Bone marrow (tissue), 2 donors: ENCODE measurements at places on chromosomes 1 and 21.

- no peak for DNase-seq
These were observed 117.7 kb upstream of the ETS2 start for GRCh38 chr21:38688068-38688467.

- DNase-seq = no peak
These were observed 2.7 kb downstream of the THBS3 start for GRCh38 chr1:155205035-155205434.

DNA sequence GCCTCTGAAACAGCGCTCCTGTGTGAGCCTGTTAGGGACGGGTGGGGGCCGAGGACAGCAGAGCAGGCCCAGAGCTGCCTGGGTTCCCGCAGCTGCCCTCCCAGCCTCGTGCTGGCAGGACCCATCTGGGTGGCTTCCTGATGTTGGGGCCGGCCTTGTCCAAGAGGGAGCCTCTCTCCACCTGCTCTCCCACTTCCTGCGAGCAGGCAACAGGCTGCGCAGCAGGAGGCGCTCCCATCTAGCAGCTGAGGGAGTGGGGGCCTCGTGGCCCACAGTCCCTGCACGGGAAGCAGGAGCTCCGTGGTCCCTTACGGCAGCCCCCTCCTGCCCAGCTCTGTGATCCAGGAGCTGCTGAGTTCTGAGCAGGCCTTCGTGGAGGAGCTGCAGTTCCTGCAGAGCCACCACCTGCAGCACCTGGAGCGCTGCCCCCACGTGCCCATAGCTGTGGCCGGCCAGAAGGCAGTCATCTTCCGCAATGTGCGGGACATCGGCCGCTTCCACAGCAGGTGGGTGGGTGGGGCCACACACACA is 68.0 kb downstream of the TRIM11 start:
- DNase-seq = no peak

DNA sequence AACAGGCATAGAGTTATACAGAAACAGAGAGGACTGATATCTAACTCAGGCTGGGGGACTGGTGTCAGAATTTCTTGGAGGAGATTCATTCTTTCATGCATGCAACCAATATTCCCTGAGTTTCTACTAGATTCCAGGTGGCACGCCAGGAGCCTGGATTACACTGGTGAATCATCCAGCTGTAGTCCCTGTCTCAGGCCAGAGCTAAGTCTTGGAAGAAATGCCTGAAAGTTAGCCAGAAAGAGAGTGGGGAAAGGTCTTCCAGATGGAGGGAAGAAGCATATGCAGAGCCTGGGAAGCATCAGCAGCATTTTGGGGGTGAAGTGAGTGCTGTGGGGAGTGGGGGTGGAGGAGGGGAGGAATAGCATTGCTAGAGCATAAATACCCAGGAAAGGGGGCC is 239.1 kb downstream of the OMA1 start:
- no peak for DNase-seq

DNA sequence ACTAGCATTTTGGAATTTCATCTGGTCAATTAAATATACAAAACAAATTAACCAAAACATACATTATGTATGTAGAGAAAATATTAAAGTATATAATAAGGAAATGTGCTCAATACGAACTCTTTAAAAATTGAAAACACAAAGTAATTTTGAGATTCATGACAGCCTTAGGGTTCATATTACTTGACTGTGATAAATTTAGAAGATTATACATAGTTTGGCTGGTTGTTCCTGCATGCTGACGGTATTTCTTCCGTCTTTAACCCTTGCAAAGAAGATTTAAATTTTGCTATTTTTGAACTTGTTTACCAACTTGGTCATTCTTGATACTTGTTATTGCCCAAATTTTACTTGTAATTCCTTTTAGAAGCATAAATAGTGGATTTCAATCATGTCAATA is 298.2 kb downstream of the NFIA start:
- DNase-seq = no peak

- DNase-seq = no peak
These were observed 10.4 kb downstream of the FGR start for GRCh38 chr1:27624467-27625178.

DNA sequence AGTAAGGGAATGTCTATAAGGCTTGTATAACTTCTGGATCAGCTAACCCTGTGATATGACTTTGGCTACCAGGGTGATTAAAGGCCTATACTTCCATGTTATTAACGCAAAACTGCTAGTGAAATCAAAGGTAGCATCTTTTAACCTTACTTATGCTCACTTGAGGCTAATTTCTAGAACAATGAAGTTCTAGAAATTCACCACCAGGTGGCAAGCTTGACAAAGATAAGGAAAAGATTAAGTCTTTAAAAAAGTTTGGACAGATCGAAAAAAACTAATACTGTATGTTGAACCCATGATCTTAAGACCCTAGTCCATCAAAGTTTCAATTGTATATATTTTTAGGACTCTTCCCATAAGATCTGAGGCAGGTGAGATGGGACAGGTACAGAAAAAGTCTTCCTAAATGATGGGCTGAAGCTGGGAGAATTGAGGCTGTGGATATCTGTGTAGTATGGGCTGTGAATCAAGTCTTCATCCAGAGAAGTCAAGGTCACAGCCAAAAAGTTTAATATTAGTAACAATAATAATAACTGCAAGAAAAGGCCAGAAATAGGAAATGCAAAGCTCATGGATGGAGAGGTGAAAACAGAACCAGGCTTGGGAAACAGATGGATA is 18.8 kb downstream of the KYAT3 start:
- DNase-seq = peak; percentile 49

- no peak for DNase-seq
These were observed 41.0 kb downstream of the DEGS1 start for GRCh38 chr1:224223819-224224714.

- no peak for DNase-seq
These were observed 25.6 kb upstream of the PLA2G2E start for GRCh38 chr1:19949016-19949415.

GRCh38 chr1:76239470-76239918 is 164.9 kb downstream of the ST6GALNAC3 start:
- DNase-seq = no peak

- peak; percentile 10 for DNase-seq
These were observed at the start of gene OLFML3 for GRCh38 chr1:113978863-113979702. Gene OLFML3 (plus strand): TSS chr1:113979474. CDS start chr1:113979517, 43 bp downstream.

GRCh38 chr1:184788970-184789369 is 34.3 kb upstream of the EDEM3 start:
- no peak for DNase-seq

DNA sequence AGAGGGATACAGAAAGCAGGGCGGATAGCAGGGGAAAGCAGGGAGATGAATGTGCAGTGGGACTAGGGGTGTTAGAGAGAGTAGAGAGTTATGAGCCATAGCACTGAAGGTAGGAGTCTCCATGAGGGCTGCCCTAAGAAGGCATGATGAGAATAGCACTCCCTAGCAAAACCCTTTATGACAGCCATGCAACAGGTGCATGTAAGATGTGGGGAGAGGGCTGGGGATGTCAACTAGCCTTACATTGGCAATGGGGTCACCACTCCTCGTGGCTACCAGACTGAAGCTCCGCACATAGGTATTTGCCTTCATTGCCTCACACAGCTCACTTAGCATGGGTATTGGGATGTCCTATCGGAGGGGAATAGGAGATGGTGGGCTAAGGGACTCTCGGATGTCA is 4.6 kb downstream of the TMOD4 start:
- no peak for DNase-seq

- peak; percentile 86 for DNase-seq
These were observed 30.3 kb downstream of the SLX9 start for GRCh38 chr21:44969931-44970755.

DNA sequence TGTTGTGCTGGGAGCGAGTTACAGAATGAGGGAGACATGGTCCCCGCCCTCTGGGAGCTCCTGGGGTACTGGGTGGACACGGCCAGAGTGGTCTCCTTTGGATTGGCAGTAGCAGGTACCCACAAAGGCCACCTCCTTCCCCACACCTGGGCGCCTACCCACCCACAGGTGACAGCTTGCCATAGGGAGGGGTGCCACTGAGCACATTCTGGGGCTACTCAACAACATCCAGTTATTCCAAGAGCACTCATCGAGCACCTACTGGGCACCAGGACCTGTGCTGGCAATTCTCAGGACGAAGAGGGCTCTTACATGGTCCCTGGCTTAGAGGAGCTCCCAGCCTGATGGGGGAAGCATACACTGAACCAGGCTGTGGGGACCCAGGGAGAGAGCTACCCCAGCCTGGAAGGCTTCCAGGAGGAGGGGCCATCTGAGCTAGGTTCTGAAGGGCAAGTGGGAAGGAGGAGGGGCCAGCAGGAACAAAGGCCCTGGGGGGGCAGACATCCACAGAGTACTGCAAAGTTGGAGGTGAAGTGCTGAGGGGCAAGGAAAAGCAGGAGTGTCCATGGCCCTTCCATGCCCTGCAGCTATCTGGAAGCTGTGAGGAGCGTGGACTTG is 22.0 kb downstream of the MRPL37 start:
- no peak for DNase-seq

DNA sequence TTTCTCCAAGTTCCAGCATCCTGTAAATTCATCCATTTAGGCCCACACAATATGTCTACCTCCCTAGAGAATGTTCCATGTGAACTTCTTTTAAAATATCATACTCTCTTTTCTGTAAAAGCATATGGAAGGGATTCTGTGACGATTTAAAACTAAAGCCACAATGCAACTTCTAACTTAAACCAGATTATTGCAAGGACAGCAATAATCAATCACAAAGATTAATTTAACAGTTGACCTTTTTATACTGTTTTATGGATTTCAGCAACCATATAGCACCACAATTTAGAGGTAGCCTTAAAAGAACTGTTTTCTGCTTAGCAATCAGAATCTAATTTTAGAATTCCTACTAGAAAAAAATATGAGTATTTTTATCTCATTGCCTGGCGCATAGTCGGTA is 58.3 kb downstream of the DSCAM start:
- no peak for DNase-seq

DNA sequence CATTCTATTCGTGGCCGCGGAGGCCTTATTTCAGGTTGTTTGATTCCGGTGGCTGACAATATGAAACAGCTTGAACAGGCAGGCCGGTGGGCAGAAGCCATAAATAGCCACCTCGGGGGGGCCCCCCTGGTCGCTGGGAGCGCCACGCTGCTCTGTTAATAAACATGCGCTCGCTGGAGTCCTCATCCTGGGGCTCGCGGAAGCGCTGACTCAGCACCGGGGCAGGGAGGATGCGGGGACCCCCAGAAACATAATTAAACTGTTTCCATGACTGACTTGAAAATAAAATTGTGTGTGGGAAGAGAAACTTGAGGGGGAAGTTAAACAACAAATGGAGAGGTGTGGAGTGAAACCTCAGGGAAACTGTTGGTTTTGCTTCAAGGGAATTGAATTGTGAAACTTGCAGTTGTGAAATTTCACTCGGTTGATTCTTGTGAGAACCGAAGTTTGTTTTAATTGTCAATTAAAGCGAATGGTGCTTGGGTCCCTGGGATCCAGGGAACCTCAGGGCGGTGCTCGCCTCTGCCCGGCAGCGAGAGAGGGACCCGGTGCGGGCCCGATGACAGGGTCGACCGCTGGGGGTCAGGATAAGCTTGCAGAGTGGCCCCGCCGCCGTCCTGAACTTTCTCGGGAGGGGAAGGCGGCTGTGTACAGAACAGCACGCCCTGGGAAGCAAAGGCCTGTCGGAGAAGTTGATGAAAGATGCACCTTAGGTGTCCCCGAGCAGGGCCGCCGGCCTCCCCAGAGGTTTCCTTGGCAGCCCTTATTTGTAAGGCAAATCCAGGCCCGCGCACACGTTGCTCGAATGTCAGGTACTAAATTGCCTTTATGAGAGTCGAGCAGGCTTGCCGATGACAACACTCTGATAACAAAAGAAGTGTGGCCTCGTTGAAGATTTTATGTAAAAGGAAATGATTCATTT is 176.9 kb upstream of the LMO4 start:
- DNase-seq = peak; percentile 38

DNA sequence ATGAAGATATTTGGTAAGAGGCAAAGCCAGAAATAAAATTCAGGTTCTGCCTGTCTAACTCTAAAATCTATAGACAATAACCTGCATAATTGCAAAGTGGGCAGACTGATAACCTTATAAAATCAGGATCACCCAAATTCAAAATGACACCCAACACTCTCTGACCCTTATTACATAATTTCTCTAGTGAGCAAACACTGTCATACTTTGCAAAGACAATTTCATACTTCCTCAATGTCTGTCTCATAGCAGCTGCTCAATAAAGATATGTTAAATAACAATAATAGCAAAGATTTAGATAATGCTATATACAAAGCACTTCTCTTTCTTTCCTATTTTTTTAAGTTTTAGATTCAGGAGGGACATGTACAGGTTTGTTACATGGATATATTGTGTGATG is 118.5 kb downstream of the UCHL5 start:
- no peak for DNase-seq

DNA sequence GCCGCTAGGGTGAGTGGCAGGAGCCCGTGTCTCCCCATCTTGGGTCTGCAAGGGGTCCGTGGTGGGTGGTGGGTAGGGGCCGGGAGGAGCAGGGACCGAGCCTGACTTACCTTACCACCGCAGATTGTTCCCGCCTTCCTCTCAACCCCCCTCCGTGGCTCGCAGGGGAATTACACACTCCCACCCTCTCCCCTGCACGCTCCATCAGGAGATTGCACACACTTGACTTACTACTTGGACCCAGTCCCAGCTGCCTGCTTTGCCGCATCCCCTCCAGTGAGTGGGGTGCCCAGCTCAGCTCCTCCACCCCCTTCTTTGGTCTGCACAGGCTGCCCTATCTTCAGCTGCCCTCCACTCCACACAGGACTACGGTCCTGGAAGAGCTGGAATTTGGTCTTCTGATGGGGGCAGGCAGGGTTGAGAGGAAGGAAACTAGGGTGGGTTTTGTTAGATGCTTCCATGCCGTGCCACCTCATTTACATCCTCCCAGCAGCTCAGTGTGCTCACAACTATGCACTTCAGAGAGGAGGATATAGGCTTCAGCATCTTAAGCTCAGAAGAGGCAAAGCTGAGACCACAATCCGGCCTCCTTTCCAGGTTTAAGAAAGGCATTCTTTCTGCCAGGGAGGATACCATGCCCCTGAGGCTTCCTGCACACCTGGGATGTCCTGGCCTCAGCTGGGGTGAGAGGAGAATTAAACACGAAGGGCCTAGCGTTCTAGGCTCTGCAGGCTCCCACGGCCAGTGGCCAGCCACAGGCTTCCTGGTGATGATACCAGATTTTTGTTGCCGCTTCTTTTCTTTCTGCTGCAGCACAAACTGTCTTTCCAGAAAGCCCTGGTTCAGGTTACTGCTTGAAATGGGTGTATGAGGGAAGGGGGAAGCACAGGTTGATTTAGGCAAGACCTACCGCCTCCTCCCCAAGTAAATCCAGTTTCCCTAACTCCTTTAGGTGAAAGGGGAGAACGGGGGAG is 2.3 kb downstream of the KCNC4 start:
- DNase-seq = no peak

DNA sequence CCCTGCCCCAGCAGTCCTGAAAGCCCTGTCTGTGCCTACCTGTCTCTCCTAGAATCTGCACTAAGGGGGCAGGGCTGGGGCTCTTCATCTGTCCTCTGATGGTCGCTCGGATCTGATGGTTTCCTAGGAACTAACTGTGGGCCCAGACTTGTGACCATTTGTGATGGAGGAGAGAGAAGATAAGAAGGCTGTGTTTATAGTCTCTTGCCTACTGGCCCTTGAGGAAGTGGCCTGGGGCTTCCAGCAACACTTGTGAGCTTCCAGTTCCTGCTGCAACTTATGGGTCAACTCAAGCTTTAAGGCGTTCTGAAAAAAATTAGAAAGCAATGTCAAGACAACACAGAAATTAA is 53.2 kb upstream of the SYNC start:
- no peak for DNase-seq
